Activated effector memory CD4-positive, alpha-beta T cell treated with Interleukin-2 at 50 U/mL for 16 hours (primary cell): ENCODE measurements at places on chromosomes 4 and X.

- DNase-seq: no peak
Observed at GRCh38 chr4:2366252-2367192, 51.9 kb downstream of the ZFYVE28 start.

DNA sequence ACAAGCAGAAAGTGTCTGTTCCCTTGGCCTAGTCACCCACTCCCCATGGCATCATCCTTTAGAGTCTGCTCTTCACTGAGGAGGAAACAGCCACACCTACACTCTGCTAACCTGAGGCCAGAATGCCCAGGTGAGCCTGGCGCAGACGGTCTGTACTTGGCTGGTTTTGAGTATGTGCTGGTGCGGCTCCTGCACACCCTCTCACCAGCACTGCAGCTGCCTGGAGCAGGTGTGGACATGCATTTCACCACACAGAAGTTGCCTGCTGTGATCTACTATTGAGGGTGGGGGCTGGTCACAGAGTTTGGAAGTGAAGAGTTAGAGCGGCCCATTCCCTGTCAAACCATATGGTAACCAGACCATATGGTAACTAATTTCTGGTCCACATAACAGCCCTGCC is 39.5 kb downstream of the KANTR start:
- no peak for DNase-seq

- DNase-seq: no peak
Observed at GRCh38 chr4:43456383-43456782, 563.9 kb downstream of the GRXCR1 start.

- no peak for DNase-seq
Observed at GRCh38 chr4:123488916-123489315, 92.3 kb downstream of the SPRY1 start.

DNA sequence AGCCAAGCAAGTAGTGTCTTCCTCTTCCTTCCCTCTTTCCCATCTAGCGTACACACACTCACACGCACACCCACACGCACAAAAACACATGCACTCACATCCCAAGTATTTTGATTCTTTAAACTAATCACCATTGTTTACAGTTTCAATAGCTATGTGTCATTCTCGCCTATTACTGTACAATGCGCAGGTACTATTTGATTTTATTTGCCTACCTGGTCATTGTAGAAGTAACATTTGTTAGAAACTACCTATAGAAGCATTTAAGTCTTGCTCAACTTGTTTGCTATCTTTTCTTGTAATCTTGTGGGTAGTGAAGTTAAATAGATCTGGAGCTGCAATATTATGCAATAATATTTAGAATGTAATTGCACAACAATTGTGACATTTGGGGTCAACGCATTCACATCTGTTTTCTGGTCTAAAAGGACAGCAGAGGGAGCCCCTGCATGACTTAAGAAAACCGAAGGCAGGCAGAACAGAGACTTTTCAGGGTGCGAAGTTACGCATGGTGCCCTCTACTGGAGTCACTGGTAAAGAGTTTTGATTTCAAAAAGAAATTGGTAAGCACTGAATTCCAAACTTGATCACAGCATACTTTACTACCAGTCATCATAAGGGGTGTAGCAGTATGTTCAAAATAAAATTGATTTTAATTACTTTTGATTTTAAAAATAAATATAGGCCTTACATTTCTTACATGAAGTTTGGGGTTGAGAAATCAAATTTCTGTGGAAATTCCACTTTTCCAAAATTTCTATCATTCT is 503.3 kb upstream of the FAM241A start:
- no peak for DNase-seq

DNA sequence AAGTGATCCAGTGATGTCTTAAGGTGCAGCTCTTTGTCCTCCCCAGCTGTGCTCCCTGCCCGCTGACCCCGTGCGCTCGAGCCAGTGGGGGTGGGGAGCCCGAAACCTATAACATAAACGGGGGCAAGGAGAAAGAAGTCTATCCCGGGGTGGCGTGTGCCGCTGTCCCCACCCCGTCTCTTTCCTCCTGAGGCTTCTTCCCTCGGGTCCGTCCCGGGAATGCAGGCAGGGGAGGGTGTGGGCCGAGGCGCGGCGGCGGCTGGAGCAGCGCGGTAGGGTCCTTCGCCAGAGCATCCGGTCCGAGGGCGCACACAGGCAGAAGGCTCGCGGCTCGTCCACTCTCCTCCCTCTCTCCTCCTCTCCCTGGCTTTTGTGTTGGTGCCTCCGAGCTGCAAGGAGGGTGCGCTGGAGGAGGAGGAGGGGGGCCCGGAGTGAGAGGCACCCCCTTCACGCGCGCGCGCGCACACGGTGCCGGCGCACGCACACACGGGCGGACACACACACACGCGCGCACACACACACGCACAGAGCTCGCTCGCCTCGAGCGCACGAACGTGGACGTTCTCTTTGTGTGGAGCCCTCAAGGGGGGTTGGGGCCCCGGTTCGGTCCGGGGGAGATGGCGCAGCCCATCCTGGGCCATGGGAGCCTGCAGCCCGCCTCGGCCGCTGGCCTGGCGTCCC is at the start of gene RAB33A:
TSS of gene RAB33A (plus strand) at position 517 of the 681 bp plus-strand sequence. CDS start at position 618, 101 bp downstream.
- peak; percentile 44 for DNase-seq

DNA sequence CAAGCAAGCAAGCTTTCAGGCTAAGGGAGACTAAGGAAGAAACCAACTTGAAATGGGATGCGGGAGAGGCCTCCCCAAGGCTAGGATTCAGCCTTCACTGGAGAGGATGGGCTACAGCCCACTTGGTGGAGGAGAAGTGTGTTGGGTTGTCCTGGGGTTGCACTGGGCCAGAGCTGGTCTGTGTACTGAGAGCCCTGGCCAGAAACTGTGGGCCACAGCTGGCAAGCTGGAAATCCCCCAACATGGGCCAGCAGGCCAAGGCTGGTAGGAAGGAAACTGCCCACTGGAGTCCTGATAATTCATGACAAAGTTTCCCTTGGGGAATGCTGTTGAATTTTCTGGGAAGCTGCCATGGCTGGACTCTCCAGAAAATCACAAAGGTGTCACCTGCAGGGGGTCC is 188.0 kb upstream of the S100G start:
- no peak for DNase-seq

DNA sequence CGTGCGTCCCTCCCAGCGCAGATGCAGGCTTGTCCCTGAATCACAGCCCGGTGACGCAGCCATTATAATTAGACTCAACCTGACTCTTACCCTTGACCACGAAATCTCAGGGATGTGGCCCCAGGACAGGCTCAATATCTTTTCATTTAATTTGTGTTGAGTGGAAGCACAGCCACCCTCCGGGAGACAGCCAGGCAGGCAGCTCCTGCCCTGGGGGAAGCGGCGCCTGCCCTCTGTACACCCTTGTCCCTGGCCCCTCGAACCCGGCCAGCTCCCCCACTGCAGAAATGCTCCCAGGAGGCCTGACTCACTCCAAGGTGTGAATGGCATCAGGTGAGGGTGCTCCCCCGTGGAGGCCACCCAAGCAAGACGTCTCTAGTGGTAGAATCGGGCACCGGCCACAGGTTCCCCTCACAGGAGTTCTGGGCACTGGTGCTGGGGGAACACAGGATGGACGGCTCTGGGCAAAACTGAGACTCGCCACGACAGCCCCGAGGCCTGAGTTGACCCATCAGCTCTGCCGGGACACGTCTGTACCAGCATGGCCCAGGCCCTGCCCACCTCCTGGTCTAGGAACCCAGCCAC is 2.7 kb downstream of the CPLX1 start:
- no peak for DNase-seq

DNA sequence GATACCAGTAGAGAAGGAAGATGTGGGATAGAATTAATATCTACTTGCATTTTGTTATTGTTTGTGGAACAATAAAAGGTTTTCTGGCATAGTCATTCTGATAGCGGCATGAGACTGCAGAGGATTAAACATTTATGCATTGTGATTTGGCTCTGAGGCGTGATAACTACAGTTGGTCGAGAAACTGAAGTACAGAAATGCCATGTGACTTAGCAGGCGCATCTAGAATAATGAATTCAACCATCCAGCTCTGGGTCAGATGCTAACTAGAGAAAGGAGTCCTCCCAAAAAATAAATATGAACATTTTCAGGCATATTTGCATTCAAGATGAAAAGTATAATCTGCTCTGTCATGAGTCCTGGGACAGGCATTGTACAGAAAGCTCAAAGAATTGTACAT is 62.8 kb downstream of the CCSER1 start:
- DNase-seq: no peak

- DNase-seq: no peak
Observed at GRCh38 chr4:158823461-158823873, 54.6 kb downstream of the FNIP2 start.

- no peak for DNase-seq
Observed at GRCh38 chrX:135050603-135051002, 1.3 kb downstream of the RTL8A start.

DNA sequence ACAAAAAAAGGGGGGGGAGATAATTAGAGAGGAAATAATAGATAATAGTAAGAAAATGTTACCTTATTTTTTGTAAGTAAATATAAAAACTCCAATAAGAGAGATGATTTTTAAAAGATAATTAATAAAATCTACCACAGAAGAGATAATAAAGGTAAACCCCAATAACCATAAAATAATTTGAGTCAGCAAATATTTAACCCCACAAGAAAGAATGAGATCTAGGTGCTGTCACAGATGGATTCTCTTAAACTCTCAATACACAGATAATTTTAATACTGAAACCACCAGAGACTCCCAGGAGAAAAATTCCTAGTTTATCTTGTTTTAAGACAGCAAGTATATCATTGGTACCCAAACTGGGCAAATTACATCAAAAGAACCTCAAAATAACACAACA is 341.4 kb downstream of the ANK2 start:
- no peak for DNase-seq

GRCh38 chrX:14362721-14363120 is 166.6 kb upstream of the GLRA2 start:
- no peak for DNase-seq

GRCh38 chrX:2330910-2331309 is 169.9 kb downstream of the DHRSX start:
- no peak for DNase-seq

DNA sequence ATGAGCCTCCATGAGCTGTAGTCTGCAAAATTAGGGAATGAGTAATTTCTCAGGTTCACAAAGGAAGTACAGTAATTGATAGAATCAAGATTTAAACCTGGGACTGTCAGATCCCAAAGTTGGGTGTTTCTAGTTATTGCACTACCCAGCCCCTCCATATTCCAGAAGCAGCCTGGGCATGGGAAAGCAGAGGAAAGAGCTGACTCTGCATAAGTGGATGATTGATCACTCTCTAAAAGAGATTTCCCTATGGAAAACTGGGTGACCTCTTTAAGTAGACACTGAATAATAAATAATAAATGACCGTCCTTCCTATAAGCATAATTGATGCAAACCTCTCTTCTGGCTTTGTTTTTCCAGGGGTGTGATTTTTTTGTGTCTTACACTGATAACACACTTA is 5.2 kb downstream of the NAAA start:
- no peak for DNase-seq

DNA sequence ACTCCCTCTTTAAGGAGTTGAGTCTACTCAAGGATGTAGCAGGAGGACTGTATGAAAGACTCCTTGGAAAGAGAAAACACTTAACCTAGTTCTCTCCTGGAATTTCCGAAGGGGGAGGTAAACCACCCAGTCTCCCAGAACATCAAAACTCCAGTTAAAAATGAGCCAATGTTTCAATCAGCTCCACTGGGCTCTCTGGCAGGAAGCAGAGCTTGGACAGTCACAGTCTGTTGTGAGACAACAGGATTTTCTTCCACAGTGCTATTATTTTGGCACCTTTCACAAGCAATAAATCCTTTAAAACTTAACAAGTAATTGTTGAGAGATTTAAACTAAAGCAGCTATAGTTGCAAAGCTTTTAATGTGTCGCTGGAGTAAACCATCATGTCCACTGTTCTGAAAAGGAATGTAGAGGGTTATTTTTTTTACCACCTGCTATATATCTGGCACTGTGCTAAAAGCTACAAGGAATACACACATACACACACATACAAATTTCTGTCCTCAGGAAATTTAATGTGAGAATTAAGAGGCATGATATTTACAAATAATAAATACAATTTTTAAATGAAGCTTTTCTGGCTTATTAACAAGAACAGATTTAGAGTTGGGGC is 229.2 kb upstream of the INTU start:
- DNase-seq: no peak

GRCh38 chr4:139808381-139808807 is 142.8 kb downstream of the MGST2 start:
- DNase-seq: no peak

- DNase-seq: no peak
Observed at GRCh38 chrX:103530545-103530944, 11.3 kb upstream of the RAB40A start.

DNA sequence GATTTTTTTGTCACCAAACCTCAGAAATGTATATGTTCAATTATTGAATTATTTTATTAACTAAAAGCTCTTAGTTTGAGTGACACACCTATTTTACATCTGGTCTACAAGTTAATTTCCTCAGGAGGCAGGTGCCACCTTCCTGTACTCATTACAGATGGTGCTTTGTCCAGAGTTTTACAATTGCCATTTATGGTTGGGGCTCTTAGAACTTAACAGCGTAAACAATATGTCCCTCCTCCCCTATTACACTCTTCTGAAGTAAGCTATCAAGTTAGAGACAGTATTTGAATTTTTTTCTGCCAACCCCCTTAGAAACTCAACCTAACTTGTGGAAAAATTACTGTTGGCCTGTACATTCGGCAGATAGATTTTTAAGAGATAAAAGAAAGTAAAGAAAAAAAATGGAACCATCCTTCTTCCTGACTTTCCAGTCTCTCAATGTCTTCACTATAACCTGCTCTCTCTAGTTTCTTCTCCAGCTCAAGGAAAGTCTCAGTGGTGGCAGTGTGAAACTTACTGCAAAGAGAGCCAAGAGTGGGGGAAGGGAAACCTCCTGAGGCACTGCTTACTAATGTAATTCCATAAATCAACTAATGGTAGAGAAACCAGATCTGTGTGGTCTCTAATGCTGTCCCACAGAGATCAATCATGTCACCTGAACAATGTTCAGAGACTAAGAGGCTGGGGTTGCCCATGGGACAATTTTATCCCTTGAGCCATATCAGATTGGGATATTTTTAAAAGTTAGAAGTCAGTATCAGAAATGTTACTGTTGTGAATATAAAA is 7.8 kb downstream of the CXXC4 start:
- DNase-seq: no peak

GRCh38 chr4:41257257-41257901 is 651 bp downstream of the UCHL1 start:
- DNase-seq: no peak

GRCh38 chrX:57104921-57105398 is 16.4 kb downstream of the SPIN2B start:
- DNase-seq: no peak
